ENCODE measurements at places on chromosomes 5 and 9. TPM values are rescaled to one million over a fixed set of nuclear protein-coding genes. Genes with fewer than 3 reads are reported as not detected.
A peak's percentile ranks its signal among the peaks of the same experiment; 100 is the strongest.

DNA sequence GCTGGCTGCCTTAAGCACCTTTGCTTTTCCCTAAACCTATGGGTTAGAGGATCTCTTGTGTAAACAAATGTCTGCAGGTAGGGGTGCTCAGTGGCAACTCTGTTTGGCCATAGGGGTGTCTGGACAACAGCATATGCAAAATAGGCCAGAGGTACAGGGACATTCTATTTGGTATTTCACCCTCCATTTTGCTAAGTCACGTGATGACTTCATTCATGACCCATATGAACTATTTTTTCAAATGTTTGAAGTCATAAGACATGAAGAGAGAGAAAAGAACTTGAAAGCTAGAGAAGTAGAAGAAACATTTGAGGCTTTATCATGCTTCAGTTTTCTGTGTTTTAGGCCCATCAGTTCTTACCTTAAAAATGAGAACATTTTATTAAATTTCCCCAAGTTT is 370.2 kb downstream of the GADD45G start:
- H3K27ac ChIP-seq = no peak overlapping the region
- H3K4me1 ChIP-seq = no peaks in the 10 kb centered on the region
- H3K36me3 ChIP-seq = no peaks in the 10 kb centered on the region
- no peak for DNase-seq
- no peak overlapping the region for H3K4me3 ChIP-seq

DNA sequence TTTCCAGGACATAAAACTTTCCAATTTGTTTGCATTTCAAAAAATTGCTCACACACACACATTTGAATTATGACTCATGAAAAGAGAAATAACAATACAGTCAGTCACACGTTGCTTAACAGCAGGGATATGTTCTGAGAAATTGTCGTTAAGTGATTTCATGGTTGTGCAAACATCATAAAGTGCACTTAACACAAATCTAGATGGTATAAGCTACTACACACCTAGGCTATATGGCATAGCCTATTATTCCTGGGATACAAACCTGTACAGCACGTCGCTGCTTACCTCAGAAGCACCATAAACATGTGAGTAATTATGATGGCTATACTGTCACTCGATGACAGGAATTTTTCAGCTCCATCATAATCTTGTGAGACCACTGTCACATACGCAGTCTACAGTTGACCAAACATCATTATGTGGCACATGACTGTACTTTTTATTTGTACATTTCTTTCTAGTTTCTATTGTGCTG is 378.2 kb downstream of the ACTL7B start:
- no peaks in the 10 kb centered on the region for H3K36me3 ChIP-seq
- no peaks in the 10 kb centered on the region for H3K4me1 ChIP-seq
- no peak for DNase-seq
- no peak overlapping the region for H3K27ac ChIP-seq
- H3K27me3 ChIP-seq = no peaks in the 10 kb centered on the region

GRCh38 chr5:108827131-108827530 is 79.4 kb downstream of the FER start:
- no peak overlapping the region for H3K27ac ChIP-seq
- no peak overlapping the region for H3K4me3 ChIP-seq
- no peaks in the 10 kb centered on the region for H3K4me1 ChIP-seq
- no peak for DNase-seq

GRCh38 chr5:34511063-34511462 is 145.1 kb upstream of the RAI14 start:
- H3K27ac ChIP-seq = no peak overlapping the region
- no peaks in the 10 kb centered on the region for H3K4me1 ChIP-seq
- DNase-seq = no peak
- H3K4me3 ChIP-seq = no peak overlapping the region
- H3K27me3 ChIP-seq = no peaks in the 10 kb centered on the region
- H3K36me3 ChIP-seq = no peaks in the 10 kb centered on the region

GRCh38 chr9:84481636-84482218 is 141.2 kb upstream of the SLC28A3 start:
- H3K27me3 ChIP-seq = no peaks in the 10 kb centered on the region
- H3K36me3 ChIP-seq = no peaks in the 10 kb centered on the region
- H3K4me1 ChIP-seq = no peaks in the 10 kb centered on the region
- no peak overlapping the region for H3K27ac ChIP-seq
- DNase-seq = no peak

DNA sequence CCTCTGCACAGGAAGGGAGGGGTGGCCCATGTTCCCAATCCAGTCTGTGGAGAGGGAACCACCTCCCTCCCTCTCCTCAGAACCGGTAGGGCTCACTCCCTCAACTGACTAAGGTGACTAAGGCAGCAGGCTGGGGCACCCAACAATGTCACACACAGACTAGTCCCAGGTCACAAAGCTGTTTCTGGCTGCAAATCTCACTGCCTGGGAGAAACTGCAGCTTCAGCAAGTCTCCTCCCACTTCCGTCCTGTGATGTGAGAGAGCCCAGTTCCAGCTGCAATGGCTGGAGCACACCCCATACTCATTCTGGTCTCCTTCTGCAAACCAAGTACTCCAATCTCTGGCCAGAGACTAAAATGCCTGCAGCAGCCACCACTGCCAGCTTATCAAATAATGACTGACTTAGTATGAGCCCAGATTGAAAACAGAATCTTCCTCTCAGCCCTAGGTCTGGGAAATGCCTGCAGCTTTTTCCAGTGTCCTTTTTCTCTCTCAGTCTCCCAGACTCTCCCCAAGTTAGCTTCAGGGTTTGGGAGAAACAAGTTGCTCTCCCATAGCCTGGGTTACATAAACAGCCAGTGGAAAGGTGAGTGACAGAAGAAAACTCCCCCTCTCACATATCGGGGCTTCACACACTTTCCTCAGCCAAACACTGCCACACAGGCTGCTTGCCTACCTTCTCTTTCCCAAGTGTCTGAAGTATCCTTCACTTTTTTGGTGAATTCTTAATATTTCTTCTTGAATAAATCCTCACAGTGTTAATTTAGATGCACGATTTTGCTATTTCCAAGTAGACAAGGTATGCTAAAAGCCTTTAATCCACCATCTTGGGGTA is 247.4 kb upstream of the RASA1 start:
- no peaks in the 10 kb centered on the region for H3K27me3 ChIP-seq
- DNase-seq = peak; percentile 47
- H3K4me1 ChIP-seq = peaks cover 11% of the 10 kb centered on the region

DNA sequence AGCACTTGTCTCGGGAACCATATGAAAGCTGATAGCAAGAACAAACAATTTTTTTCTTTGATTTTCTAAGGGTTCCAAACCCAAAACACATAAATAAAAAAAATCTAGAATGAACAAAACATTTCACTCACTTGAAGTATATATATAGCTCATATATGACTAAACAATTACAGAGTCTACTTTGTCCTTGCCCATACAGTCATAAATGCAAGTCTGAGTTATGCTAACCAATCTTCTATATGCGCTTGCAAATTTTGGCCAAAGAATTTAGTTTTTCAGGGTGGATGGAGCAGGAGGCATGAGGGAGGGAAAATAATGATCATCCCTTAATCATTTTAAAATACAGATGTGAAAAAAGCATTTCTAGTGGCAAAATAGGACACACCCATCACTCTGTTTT is 370.1 kb downstream of the BNC2 start:
- no peak overlapping the region for H3K27ac ChIP-seq
- H3K36me3 ChIP-seq = no peaks in the 10 kb centered on the region
- DNase-seq = no peak
- no peaks in the 10 kb centered on the region for H3K27me3 ChIP-seq
- no peaks in the 10 kb centered on the region for H3K4me1 ChIP-seq

GRCh38 chr5:168513861-168514428 is 15.2 kb upstream of the FBLL1 start:
- no peaks in the 10 kb centered on the region for H3K4me1 ChIP-seq
- H3K27ac ChIP-seq = no peak overlapping the region
- H3K36me3 ChIP-seq = peaks cover 64% of the 10 kb centered on the region
- DNase-seq = no peak
- no peak overlapping the region for H3K4me3 ChIP-seq

GRCh38 chr5:176662371-176663333 is 15.4 kb downstream of the TSPAN17 start:
- no peaks in the 10 kb centered on the region for H3K27me3 ChIP-seq
- H3K36me3 ChIP-seq = no peaks in the 10 kb centered on the region
- DNase-seq = no peak

The FAM153A gene
- total RNA-seq = 0.18 TPM

All from GM12878 (cell line).